SHP77 treated with DMSO at 0.1 percent for 48 hours (cell line): ENCODE measurements at places on chromosomes 7 and 10.

GRCh38 chr10:126770809-126771208 lies 100.3 kb upstream of the C10orf90 start:
- DNase-seq = no peak

DNA sequence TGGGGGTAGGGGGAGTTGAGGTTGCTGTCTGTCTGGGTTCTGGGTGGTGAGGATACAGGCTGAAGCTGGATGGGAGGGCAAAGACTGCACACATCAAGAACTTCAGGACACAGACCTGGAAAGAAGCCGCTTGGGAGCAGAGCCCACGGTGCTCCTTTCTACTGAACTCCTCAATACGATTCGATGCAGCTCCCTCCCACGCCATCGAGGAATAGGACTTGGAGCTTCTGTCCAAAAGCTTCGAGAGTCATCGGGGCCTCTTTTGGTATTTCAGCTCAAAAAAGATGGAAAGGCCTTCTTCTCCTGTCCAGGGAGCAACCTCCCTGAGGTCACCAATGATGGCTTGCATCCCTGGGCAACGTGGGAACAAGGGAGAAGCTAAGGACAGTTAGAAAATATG lies 407.1 kb upstream of the MGMT start:
- DNase-seq = no peak

- DNase-seq = no peak
These were observed 17.1 kb downstream of the MAGI2 start for GRCh38 chr7:79436378-79436777.

DNA sequence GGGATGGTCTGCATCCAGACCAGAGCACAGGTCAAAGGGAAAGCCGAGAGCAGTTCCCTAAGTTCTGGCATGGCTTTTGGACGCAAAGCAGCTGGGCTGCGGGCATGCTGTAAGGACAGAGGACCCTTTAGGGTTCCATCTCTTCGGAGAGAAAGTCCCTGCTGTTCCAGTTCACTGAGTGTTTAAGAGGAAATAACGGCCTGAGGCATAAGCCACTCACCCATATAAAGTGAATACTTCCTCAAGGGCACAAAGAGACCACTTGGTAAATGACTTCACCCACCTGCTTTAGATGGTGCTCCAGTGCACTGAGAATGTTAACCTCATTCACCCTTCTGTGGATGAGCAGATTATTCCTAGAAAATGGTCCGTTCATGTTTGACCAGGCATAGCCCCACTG lies 586.7 kb upstream of the GALNT17 start:
- no peak for DNase-seq

DNA sequence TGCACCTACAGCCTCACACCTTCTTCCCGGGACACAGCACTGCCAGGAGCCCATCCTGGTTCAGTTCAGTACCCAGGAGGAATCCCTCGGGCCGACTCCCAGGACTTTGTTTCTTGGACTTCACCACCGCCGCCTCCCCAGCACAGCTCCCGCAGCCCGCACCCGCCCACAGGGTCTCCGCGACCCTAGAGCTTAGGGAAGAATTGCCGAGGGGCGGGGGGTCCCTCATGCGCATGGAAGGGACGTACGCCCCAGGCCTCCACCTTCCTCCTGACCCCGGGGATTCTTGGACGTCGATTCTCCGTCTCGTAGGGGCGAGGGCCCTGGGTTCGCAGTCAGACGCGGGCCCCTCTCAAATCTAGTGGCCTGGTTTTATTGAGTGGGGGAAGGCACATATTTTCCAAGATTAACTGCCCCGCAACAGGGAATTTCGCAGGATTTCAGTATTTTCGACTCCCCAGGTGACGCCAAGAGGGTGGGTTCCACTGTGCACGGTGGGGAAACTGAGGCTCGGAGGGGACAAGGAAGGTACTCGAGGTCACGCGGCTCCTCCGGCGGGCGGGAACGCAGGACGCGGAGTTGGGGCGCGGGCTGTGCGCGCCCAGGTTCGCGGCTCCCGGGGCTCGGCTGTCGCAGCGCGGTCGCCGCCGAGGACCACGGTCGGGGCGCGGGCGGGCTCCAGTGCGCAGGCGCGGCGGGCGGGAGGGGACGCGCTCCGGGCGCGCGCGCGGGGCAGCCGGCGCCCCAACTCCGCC lies at the start of gene ADCY1:
TSS of gene ADCY1 (plus strand) at position 708 of the 755 bp plus-strand sequence. CDS start 176 bp downstream, outside the sequence.
- DNase-seq = no peak

- no peak for DNase-seq
These were observed 58.9 kb downstream of the ALOX5 start for GRCh38 chr10:45432700-45433472.

DNA sequence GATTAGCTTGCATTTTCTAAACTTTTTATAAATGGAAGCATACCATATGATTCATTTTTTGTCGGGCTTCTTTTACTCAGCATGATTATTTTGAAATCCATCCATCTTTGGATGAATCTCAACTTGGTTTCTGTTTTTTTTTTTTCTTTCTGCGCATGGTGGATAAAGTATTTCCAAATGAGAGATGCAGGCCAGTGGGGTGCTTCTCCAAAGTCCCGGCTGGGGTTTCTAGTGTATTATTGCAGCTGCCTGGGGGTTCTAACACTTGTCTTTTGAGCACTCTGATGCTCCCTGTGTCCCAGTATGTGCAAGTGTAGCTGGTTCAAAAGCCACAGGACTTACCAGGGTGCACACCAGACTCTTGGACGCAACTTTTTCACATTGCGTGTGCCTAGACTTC lies 70.9 kb upstream of the LOXL4 start:
- DNase-seq = no peak

DNA sequence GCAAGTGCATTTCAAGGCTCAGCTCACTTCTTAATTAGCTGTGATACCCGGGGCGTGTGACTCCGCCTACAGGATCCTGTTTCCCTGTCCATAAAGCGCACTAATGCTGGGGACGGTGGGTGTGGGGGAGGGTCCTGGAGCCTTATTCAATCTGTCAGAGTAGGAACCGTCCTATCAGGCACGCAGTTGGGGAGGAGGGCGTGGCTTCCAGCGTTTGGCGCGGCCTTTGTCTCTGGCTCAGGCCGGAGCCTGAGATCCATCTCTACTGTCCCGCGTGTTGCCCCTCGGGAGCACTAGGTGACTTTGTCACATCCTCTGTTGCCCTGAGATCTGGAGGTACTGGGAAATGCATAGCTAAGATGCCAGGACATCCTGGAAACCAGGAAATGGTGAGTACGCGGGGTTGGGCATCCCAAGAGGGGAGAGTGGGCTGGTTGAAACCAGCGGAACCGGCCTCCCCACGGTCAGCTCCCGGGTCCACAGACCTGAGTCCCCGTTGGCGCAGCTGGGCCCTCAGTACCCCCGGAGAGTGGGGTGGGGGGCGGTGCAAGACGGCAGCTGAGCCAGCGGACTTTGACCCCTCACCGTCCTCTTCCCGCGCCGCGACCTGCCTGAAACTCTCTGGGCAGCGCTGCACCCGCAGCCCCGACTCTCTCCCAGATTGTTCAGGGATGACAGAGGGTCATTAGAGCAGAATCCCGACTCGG lies 104.4 kb upstream of the ZNF92 start:
- DNase-seq = peak; percentile 87

- no peak for DNase-seq
These were observed 9.7 kb upstream of the CAMK2G start for GRCh38 chr10:73884017-73884416.

- no peak for DNase-seq
These were observed 41.8 kb downstream of the HABP2 start for GRCh38 chr10:113594652-113595051.

DNA sequence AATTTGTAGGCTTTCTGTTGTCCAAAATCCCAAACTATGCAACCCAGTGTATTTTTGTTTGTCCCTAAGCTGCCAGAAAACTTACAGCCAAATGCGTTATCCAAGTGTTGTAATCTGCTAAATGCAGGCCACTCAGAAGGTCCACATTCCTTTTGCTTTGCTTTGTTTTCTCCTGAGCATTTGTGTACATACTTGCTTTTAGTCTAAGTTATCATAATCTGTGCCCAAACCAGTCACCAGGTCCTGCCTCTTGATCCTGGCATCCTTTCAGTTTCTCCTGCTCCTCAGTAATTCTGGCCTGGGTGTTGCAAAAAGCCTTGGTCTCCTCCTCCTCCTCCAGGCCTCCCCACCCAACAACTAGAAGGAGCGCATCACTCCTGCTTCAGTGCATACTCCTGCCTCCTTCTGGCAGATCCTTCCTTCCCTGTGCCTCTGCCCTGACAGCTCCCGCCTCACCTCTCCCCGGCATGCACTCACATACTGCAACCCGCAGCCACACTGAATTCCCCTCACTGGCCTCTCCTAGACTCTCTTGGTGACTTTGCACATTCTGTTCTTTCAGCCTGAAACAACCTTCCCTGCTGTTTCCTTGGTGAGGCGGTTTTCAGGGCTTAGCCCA lies 2.3 kb downstream of the DENND2A start:
- no peak for DNase-seq

- no peak for DNase-seq
These were observed 105.3 kb downstream of the CYTH3 start for GRCh38 chr7:6167004-6167551.
